Endothelial cell (in vitro differentiated cells): ENCODE measurements at places on chromosomes 2 and 18. TPM values are rescaled to one million over a fixed set of nuclear protein-coding genes. Genes with fewer than 3 reads are reported as not detected.
A peak's percentile ranks its signal among the peaks of the same experiment; 100 is the strongest.

TBR1 gene
- 0.08 TPM for total RNA-seq

GALR1 gene
- total RNA-seq: not detected

ACMSD gene
- not detected for total RNA-seq

GRCh38 chr2:11669454-11670291, at the start of gene NTSR2:
Gene NTSR2 (minus strand): TSS chr2:11670195. CDS start chr2:11670129, 66 bp downstream.
- H3K36me3 ChIP-seq: peaks cover 5% of the 10 kb centered on the region
- DNase-seq: peak; percentile 77
- peak within 1 kb of the TSS; percentile 52 for H3K4me3 ChIP-seq
- no peak within 1 kb of the TSS for H3K27ac ChIP-seq

OTOS gene
- not detected for total RNA-seq

- no peak overlapping the region for H3K27ac ChIP-seq
- H3K27me3 ChIP-seq: no peaks in the 10 kb centered on the region
- H3K36me3 ChIP-seq: no peaks in the 10 kb centered on the region
- H3K4me3 ChIP-seq: no peak overlapping the region
These were observed 102.3 kb downstream of the ZBTB7C start for GRCh38 chr18:48306838-48307237.

DNA sequence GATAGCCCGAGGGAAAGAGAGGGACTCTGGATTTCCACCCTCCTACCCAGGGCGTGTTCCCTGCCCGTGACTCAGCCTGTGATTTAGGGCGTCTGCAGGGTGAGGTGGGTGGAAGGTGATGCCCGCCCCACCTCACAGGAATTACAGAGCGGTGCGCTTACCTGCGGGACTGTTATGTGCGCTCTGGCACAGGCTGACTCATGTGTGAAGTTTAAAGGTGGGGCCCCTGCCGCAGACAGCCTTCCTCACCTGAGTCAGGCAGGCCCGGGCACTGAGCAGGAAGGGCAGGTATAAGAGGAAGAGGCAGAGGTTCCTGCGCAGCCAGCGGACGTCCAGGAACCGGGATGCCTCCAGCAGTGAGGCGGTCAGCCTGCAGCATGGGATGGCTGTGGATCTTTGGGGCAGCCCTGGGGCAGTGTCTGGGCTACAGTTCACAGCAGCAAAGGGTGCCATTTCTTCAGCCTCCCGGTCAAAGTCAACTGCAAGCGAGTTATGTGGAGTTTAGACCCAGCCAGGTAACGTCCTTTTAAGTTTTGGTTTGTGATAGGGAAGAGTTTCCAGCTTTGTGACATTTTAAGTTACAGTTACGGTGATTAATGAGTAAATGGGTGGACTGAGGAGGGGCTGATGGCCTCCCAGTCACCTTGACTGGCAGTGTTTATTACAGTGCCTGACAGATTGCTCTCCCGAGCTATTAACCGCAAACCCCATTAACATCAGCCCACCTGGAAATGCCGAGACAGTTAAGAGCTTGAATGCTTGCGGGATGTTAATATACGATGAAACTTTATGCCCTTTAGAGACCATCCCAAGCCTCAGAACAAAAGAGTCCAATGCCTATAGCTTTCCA, 141.6 kb upstream of the TTC39C start:
- H3K4me3 ChIP-seq: no peak overlapping the region
- peaks cover 18% of the 10 kb centered on the region for H3K4me1 ChIP-seq
- no peaks in the 10 kb centered on the region for H3K36me3 ChIP-seq
- no peak overlapping the region for H3K27ac ChIP-seq
- no peak for DNase-seq
